ENCODE measurements at places on chromosomes 2 and 18.

DNA sequence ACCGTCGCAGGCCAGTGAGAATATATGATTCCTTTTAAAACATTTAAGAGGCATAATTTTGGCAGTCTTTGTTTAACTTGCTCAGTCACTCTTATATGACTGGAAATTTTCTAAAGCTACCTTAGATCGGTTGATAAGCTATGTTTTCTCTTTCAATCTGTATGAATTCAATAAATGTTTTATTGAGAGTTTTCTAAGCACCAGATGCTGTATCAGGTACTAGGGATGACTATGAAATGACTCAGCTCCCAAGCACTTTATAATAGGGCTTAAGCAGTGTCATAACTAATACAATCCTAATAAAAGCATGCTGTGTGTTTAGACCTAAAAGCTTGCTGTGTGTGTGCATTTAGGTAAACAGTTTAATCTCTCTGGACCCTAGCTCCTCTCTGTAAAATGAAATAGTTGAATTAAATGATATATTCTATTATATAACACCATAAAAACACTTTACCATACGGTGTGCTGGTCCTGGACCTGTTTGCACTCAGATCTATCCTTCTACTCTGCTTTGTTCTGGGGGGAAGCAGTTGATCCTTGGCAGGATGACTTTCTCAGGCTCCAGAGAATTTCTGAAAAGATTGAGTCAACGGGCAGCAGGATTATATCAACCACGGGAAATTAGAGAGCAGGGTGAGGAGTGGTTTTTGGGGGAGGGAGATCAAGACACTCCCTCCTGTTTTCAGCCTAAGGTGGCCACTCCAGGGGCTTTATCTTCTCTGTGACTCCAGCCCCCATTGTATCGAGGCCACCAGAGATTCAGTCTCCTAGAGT lies 26.1 kb upstream of the SLC38A11 start:
- H3K4me1 ChIP-seq = peaks cover 26% of the 10 kb centered on the region
- no peak for DNase-seq
- no peak overlapping the region for H3K27ac ChIP-seq

GRCh38 chr2:55168221-55169154 lies 63.6 kb downstream of the CLHC1 start:
- no peak overlapping the region for H3K27ac ChIP-seq
- H3K4me1 ChIP-seq = peaks cover 6% of the 10 kb centered on the region
- H3K4me3 ChIP-seq = no peak overlapping the region
- no peaks in the 10 kb centered on the region for H3K36me3 ChIP-seq

DNA sequence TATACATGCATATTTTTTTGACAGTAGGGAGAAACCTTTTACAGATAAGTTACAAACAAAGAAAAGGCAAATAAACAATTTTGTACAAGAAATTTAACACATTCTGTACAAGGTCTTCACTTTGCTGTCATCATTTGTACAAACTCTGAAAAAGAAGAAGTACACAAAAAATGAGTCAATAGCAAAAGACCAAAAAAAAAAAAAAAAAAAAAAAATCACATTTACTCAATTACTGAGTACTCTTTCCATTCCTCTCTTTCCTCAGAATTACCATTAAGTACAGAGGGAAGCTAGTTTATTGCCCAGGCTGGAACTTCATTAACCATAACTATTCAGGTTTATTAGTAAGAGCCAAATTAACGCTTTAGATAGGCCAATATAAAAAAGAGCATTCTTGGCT lies 5.6 kb upstream of the STPG4 start:
- no peak overlapping the region for H3K27ac ChIP-seq
- DNase-seq = no peak
- H3K4me1 ChIP-seq = peaks cover 61% of the 10 kb centered on the region
- H3K4me3 ChIP-seq = no peak overlapping the region
- H3K27me3 ChIP-seq = no peaks in the 10 kb centered on the region
- peaks cover 41% of the 10 kb centered on the region for H3K36me3 ChIP-seq

DNA sequence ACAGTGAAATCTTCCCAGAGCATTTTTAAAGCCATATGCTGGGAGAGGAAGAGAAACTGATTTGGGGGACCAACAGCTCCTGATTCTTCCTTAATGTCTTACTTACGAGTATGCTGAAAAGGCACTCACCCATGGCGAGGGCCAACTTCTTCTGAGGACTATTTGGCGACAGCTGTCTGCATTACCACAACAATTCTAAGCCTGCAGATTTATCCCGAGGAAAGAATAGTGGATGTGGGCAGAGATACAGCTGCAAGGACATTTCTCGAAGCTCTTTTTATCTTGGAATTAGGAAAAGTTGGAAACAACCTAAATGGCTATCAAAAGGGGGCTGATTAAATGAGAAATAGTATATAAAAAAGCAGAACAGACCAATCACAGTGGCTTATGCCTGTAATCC lies 40.3 kb upstream of the FHL2 start:
- no peaks in the 10 kb centered on the region for H3K27me3 ChIP-seq
- no peak overlapping the region for H3K27ac ChIP-seq
- peaks cover 9% of the 10 kb centered on the region for H3K4me1 ChIP-seq
- H3K4me3 ChIP-seq = no peak overlapping the region

- no peak overlapping the region for H3K4me3 ChIP-seq
- no peak overlapping the region for H3K27ac ChIP-seq
- DNase-seq = no peak
- no peaks in the 10 kb centered on the region for H3K36me3 ChIP-seq
- H3K4me1 ChIP-seq = no peaks in the 10 kb centered on the region
Measured at GRCh38 chr18:10398571-10398970, 55.9 kb upstream of the APCDD1 start.

- no peak overlapping the region for H3K27ac ChIP-seq
- no peaks in the 10 kb centered on the region for H3K4me1 ChIP-seq
- DNase-seq = no peak
- H3K36me3 ChIP-seq = no peaks in the 10 kb centered on the region
- H3K27me3 ChIP-seq = no peaks in the 10 kb centered on the region
Measured at GRCh38 chr2:6590442-6590841, 275.3 kb downstream of the CMPK2 start.

- no peak overlapping the region for H3K4me3 ChIP-seq
- no peaks in the 10 kb centered on the region for H3K36me3 ChIP-seq
- no peak overlapping the region for H3K27ac ChIP-seq
- no peaks in the 10 kb centered on the region for H3K4me1 ChIP-seq
- no peak for DNase-seq
Measured at GRCh38 chr2:83595926-83596325, 863.2 kb downstream of the SUCLG1 start.

DNA sequence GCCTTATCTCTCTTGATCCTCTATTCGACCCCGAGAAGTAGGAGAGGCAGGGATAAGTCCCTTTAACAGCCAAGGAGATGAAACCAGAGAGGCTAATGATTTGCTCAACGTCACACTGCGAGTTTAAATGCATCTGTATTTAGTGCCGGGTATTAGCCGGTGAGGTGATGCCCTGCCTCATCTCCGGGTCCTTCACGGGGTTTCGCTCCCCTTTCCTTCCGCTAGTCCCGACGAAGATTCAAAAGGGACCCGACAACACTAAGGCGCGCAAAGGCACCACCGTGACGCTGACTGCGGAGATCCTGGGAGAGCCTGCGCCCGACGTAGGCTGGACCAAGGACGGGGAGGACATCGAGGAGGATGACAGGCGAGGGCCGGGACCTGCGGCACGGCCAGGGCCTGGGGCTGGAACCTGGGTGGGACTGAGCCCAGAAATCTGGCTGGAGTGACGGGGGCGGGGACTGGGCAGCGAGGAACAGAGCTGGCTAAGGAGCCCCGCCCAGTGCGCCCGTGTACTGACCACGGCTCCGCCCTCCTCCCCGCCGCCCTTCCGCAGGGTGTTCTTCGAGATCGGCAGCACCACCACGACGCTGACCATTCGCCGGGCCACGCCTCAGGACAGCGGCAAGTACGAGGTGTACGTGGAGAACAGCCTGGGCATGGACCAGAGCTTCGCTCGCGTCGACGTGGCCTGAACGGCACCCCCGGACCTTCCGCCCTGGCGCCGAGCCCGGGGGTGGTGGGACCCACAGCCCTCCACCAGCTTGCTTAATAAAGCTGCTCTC lies 1.0 kb upstream of the GMPPA start:
- peaks cover 18% of the 10 kb centered on the region for H3K36me3 ChIP-seq
- H3K4me3 ChIP-seq = peak overlapping the region; percentile 85
- peak; percentile 96 for DNase-seq
- H3K4me1 ChIP-seq = peaks cover 28% of the 10 kb centered on the region
- peaks cover 8% of the 10 kb centered on the region for H3K27me3 ChIP-seq

DNA sequence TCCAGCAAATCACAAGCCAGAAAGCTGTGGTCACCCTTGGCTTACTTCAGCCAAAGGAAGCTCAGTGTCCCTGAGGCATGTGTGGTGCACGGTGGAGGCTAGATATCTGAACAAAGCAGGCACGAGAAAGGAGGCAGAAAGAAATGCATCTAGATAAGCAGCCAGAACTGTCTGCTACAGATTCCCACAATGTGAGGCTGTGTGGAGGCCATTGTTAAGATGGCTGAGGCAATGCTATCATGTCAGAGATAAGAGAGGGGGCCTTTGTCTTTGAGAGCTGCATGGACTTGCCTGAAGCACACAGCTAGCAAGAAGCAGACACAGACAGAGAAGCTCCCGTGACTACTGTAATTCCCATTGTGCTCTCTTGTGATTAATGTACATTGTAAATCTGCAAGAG lies 110.5 kb upstream of the LYPD6 start:
- no peak for DNase-seq
- no peak overlapping the region for H3K4me3 ChIP-seq
- no peaks in the 10 kb centered on the region for H3K36me3 ChIP-seq
- H3K27me3 ChIP-seq = no peaks in the 10 kb centered on the region
- no peak overlapping the region for H3K27ac ChIP-seq

DNA sequence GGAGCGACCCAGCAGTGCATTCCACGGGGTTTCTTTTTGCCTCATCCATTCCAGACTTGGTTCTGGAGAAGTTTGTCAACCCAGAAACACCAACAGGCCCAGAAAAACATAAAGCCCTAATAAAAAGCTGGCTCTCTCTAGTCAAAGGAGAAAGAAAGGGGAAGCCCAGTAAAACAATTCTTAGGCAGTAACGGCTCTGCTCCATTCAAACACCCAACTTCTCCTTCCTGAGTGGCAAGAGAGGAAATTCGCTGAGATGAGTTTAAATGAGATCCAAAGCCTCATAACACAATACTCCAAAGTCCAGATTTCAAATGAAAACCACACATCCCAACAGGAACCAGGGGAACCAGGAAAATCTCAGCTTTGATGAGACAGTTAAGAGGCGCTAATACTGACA lies 179.9 kb downstream of the RPIA start:
- H3K27me3 ChIP-seq = no peaks in the 10 kb centered on the region
- no peaks in the 10 kb centered on the region for H3K36me3 ChIP-seq
- H3K4me1 ChIP-seq = peaks cover 10% of the 10 kb centered on the region
- DNase-seq = no peak
- H3K4me3 ChIP-seq = no peak overlapping the region

- no peaks in the 10 kb centered on the region for H3K4me1 ChIP-seq
- H3K27ac ChIP-seq = no peak overlapping the region
- no peaks in the 10 kb centered on the region for H3K36me3 ChIP-seq
- H3K4me3 ChIP-seq = no peak overlapping the region
- H3K27me3 ChIP-seq = no peaks in the 10 kb centered on the region
Measured at GRCh38 chr2:167504695-167505094, 616.4 kb downstream of the XIRP2 start.

DNA sequence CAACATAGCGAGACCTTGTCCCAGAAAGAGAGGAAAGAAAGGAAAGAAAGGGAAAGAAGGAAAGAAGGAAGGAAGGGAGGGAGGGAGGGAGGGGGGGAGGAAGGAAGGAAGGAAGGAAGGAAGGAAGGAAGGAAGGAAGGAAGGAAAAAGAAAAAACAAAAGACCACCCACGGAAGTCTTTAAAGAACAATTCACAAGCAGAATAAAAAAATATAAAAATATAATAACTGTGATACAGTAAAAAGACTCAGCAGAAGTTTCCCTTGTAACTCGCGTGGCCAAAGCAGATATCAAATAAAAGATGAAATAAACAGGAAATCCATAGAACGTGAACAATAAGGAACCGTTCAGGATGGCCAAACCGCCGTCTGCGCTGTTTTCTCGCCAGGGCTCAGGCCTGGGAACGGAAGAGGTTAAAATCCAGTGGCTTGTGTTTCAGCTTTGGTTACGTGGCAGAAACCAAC lies 1.2 kb upstream of the SLC1A4 start:
- H3K27me3 ChIP-seq = no peaks in the 10 kb centered on the region
- DNase-seq = no peak
- peaks cover 57% of the 10 kb centered on the region for H3K4me1 ChIP-seq
- peak overlapping the region; percentile 93 for H3K27ac ChIP-seq
- H3K36me3 ChIP-seq = no peaks in the 10 kb centered on the region
- H3K4me3 ChIP-seq = peak overlapping the region; percentile 97

DNA sequence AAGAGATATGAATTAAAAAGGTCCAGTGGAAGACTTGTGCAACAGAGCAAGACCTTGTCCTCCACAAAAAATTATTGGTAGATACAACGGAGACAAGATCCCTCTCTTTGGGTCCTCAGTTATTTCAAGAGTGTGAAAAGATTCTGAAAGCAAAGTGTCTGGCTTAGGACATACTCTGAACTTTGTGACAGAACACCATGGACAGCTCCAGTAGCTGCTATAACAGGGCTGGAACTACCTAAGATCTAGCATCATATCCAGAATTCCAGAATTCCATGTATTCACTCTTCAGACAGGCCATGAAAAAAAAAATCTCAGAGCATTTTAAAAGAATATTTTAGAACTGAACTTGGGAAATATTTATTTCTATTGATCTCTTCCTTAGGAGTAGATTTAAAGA lies 74.8 kb upstream of the ZBTB14 start:
- H3K27ac ChIP-seq = no peak overlapping the region
- H3K36me3 ChIP-seq = no peaks in the 10 kb centered on the region
- no peak overlapping the region for H3K4me3 ChIP-seq
- H3K4me1 ChIP-seq = no peaks in the 10 kb centered on the region
- H3K27me3 ChIP-seq = no peaks in the 10 kb centered on the region
- no peak for DNase-seq

GRCh38 chr2:174492963-174493431 lies 6.2 kb upstream of the GPR155 start:
- peak overlapping the region; percentile 85 for H3K27ac ChIP-seq
- peak; percentile 86 for DNase-seq
- H3K36me3 ChIP-seq = no peaks in the 10 kb centered on the region
- no peak overlapping the region for H3K4me3 ChIP-seq
- H3K4me1 ChIP-seq = peaks cover 39% of the 10 kb centered on the region

DNA sequence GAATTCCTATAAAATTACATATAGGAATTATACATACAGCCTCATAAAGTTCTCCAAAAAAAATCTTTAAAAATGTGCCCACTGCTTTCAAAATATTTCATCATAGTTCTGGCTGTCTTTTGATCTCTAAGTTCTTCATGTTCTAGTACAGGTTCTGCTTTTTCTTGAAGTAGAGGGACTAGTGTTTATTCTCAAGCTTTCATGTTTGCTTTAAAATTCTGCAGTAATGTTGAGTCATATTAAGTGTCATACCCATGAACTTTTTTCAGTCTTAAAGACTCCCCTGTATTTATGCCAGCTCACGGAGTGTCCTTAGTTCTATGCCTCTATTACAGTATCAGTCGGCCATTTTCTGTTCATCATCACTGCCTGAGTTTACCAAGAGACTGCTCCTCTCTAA lies 54.8 kb upstream of the CCDC141 start:
- H3K4me1 ChIP-seq = no peaks in the 10 kb centered on the region
- no peak for DNase-seq
- no peak overlapping the region for H3K4me3 ChIP-seq
- peak overlapping the region; percentile 42 for H3K27ac ChIP-seq
- no peaks in the 10 kb centered on the region for H3K27me3 ChIP-seq
- H3K36me3 ChIP-seq = peaks cover 4% of the 10 kb centered on the region

- no peak overlapping the region for H3K4me3 ChIP-seq
- H3K27ac ChIP-seq = no peak overlapping the region
- no peak for DNase-seq
- H3K4me1 ChIP-seq = no peaks in the 10 kb centered on the region
- no peaks in the 10 kb centered on the region for H3K36me3 ChIP-seq
Measured at GRCh38 chr2:156630579-156631337, 194.6 kb downstream of the GPD2 start.

GRCh38 chr2:27155069-27155520 lies 6.3 kb downstream of the TCF23 start:
- no peaks in the 10 kb centered on the region for H3K4me1 ChIP-seq
- H3K4me3 ChIP-seq = no peak overlapping the region
- no peaks in the 10 kb centered on the region for H3K36me3 ChIP-seq
